Activated CD4-positive, CD25-positive, alpha-beta regulatory T cell treated with anti-CD3 and anti-CD28 coated beads, Interleukin-2, amount 50 U/mL, for 72 hours (primary cell): ENCODE measurements at places on chromosomes 2 and 18.
A peak's percentile ranks its signal among the peaks of the same experiment; 100 is the strongest.

GRCh38 chr2:234027641-234028040 is 22.9 kb upstream of the SPP2 start:
- DNase-seq: no peak

- no peak for DNase-seq
Observed at GRCh38 chr2:57880967-57881366, 165.6 kb upstream of the VRK2 start.

GRCh38 chr2:223944166-223944702 is 901 bp downstream of the WDFY1 start:
- peak; percentile 45 for DNase-seq

DNA sequence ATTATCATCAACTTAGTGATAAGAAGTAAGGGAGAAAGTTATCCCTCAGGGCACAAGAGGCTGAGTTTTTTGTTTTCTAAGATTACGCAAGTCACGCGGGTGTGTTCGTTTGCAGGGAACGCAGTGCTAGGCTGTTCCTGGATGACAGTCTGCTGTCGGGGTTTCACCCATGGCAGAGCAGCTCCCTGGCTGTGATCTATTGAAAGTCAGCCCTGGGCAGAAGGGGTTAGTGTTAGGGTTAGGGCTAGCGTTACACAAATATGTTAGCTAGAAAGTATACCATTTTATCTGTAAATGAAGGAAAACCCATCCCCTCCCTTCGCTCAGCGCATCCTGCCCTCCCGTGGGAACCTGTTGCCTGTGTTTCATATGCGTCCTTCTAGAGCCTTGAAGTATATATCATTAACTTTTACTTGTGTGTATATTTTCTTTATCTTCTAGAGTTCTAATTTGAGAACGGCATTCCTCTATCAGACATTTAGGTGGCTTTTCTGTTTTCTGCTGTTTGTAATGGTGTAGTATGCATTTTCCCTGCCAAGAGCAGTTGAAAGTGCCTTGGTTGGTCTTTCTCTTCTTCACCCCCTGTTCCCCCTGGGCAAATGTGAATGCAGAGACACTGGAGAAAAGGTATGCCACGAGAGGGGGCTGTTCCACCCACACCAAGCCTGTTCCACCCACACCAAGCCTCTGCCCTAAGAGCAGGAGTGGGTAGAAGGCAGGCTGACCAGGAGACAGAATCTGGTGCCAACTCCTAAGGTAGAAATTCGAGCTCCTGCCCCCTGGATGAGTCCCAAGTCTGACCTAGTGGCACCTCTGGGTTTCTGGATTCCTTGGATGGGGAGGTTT is 47.0 kb downstream of the ARMC9 start:
- DNase-seq: no peak

- no peak for DNase-seq
Observed at GRCh38 chr2:190446750-190447516, 38.8 kb downstream of the MFSD6 start.

GRCh38 chr2:162449471-162449870 is 105.5 kb downstream of the GCA start:
- DNase-seq: no peak

GRCh38 chr2:187654535-187654934 is 100.3 kb upstream of the TFPI start:
- no peak for DNase-seq

GRCh38 chr2:10426726-10427617 is 21.2 kb downstream of the ODC1 start:
- no peak for DNase-seq

DNA sequence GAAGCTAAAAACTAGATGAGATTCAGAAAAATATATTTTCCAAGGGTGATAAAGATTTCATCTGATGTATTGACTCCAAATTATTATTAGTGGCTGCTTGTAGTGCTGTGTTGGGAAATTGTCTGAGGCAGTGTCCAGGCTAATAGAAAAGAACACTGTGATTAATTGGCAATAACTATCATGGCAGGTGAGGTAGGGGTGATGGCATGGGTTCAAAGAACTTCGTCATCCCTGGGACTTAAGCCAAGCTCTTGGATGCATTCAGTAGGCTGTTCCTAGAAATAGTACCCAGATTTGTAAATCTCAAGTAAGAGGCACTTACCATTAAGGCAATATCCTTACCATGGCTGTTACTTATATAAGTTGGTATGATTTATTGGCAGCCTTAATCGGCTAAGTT is 13.2 kb upstream of the RAPGEF4 start:
- DNase-seq: no peak

GRCh38 chr2:181886192-181886591 is 5.3 kb upstream of the ITPRID2 start:
- no peak for DNase-seq

GRCh38 chr2:195672674-195673073 is 15.6 kb downstream of the SLC39A10 start:
- no peak for DNase-seq

GRCh38 chr2:8524388-8524787 is 157.5 kb upstream of the ID2 start:
- no peak for DNase-seq

- DNase-seq: no peak
Observed at GRCh38 chr2:54610700-54611099, 112.8 kb upstream of the EML6 start.

GRCh38 chr2:166444306-166444705 is 49.7 kb downstream of the SCN7A start:
- no peak for DNase-seq

DNA sequence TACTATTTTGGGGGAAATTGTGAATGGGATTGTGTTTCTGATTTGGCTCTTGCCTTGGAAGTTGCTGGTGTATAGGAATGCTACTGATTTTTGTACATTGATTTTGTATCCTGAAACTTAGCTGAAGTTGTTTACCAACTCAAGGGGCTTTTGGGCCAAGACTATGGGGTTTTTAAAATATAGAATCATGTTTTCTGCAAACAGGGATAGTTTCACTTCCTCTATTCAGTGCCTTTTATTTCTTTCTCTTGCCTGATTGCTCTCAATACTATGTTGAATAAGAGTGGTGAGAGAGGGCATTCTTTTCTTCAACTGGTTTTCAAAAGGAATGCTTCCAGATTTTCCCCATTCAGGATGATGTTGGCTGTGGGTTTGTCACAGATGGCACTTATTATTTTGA is 1383.8 kb upstream of the ACVR2A start:
- DNase-seq: no peak

DNA sequence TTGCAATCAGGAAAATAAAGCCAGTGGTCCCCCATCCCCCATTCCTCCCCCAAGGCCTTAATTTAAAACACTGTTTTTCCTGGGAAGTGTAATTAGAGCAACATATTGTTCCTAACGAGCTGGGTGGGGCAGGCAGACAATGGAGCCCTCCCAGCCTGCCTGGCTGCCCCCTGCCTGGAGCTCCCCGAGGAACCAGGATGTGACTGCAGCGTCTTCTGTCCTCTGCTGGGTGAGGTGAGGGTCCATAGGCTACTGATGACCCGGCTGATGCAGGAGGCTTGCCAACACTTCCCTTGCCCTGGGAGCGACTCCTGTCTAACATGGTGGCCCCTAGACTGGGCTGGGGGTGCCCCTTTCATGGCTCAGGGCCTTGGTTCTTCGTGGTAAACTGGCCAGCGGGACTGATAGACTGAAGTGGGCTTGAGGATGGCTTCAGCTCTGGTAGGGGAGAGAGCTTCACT is 152.4 kb downstream of the DYSF start:
- DNase-seq: peak; percentile 8

DNA sequence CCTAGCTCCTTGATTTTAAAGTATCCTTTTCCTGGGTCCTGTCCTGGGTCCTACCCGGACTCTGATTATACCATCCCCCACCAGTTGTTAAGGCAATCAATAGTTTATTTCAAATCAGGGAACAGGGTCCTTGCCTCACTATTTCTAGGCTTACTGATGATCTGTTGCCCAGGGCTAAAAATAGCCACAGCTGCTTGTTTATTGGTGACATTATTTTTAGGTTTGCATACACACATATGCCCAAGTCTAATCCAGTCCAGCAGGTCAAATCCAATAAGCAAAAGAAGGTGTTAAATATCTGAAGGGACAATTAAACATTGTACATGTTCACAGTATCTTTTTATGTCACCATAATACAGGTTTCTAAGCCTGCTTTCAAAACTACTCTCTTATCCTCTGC is 66.0 kb downstream of the RAB10 start:
- DNase-seq: no peak

DNA sequence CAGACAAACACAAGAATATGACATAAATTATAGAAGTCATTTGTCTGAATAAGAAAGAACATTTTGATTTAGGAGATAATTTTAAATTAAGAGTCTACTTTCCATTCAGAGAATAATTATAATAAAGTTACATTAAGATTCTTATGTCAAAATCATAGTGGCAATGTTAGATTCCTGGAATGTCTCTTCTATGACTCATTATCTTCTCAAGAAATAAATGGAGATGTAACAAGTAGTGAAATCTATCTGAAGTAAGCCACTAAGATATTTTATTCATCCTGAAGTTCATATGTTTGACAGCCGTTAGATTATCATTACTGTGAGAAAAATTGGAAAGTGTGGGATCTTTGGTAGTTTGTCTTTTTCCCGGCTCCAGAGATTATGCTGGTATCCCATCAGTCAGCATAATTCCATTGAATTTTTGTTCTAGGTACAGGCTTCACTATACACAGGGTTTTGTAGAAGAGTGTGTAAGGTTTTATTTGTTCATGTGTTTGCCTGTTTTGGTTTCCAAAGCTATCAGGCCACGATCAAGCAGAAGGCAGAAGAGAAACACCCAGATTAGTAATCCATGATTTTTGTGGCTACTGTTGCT is 1246.6 kb upstream of the LRRTM1 start:
- DNase-seq: no peak

GRCh38 chr18:75031717-75032317 is 177.1 kb downstream of the PTGR3 start:
- no peak for DNase-seq

DNA sequence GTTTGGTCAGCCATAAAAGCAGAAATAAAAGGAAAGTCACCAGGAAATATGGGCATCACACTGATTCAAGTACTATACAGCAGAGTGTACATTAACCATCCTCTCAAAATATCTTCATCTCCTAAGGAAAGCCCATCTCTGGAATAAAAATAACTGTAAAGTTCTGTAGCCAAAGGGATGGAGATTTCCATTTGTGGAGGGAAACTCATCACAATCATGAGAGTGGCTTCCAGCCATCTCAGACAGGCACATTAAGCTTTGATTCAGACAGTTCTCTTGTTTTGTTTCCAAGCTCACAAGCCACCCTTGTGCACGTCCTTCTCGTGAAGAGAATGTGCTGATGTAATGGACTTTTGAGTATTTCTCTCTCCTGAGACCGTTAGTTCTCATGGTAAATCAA is 695.5 kb downstream of the LRRTM4 start:
- DNase-seq: no peak

DNA sequence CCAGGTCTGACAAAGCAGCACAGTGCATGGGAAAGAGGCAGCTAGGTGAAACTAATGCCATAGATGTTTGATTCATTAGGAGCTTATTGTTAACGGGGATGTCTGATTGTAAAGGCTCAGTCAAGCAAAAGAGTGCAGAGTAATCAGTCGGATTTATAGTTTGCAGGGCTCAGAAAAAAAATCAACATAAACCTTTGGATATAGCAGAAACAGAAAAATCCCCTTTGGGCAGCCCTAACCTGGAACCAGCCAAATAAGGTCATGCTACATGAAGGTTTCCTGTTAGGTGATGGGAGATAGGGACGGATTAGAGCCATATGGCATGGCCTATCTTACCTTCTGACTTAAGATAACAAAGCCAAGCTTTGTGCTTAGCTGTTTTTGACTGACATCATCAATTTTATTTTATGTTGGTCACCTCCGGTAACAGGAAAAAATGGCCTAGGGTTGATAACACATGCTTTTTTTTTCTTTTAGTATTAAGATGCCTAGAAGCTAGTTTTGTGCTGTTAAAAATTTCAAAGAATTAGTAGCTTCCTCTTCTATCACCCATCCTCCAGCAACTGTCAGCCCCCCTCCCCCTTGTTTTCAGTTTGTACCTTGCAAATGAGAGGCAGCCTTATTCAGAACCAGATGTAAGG is 60.7 kb upstream of the ZEB2 start:
- no peak for DNase-seq

DNA sequence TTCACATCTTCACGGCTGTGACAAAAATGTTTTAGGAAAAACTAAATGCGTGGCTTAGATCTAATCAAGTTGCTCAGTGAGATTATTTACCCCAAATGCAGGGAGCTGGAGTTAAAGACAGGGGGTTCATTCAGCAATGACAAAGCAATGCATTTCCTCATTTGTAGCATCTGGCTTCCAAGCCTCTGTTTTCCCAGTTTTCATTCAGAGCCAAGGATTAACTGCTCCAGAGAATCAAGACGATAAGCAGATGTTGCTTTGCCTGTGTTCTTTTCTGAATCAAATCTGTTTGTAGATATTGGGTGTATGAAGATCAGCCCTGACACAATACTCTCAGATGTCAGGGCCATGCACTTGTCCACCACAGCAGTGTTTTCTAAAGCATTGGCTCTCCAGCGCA is 147.4 kb upstream of the SIX2 start:
- DNase-seq: no peak

DNA sequence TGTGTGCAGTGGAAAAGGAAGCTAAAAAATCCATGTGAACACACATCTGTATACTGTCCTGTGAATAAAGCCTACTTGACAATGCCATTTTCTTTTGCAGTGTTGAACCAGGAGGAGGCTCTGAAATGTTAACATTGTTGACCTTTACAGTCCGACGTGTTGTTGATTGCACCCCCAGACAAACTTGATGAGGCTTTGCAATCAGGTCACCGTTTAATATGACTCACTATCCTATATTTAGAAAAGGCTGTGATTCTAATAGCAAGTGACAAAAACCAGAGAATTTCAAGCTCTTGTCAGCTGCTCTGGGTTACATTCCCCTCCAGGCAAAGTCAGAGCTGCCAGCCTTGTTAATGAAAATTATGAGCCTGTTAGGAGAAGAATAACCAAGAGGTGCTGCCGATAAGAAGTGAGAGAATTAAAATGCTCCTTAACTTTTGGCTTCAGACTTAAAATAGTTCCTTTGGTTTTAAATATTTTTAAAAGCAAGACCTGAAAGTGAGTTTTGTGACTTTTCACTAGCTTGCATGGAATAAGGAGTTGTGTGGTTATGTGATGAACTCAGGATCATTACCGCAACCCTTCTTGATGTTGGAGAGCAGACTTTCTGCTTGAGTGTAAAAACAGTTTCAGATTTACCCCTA is 162.1 kb downstream of the QPCT start:
- DNase-seq: no peak

- DNase-seq: no peak
Observed at GRCh38 chr2:17199741-17200140, 318.5 kb downstream of the RAD51AP2 start.

DNA sequence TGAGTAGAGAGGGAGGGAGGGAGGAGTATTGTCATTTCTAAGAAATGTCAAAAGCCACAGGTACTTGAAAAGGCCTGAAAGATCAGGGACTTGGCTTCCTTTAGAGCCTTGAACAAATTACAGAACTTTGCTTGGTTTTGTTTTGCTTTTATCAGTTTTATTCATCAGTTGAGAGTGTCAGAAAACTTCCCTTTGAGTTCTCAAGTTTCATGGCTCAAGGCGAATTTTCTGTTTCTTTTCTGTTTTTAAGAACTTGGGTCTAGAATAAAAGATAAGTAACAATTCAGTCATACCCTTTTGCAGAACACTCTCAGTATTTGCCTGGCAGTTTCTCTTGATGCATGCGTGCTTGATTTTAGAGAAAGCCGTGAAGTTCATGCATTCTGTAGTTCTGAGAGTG is 531.9 kb downstream of the PARD3B start:
- no peak for DNase-seq

GRCh38 chr18:74256190-74256589 is 35.6 kb downstream of the CYB5A start:
- DNase-seq: no peak

GRCh38 chr18:46719388-46719787 is 37.5 kb downstream of the ST8SIA5 start:
- DNase-seq: no peak
